ENCODE measurements at places on chromosomes 6 and 20. TPM values are rescaled to one million over a fixed set of nuclear protein-coding genes. Genes with fewer than 3 reads are reported as not detected.
A peak's percentile ranks its signal among the peaks of the same experiment; 100 is the strongest.

GRCh38 chr6:111872401-111873177 lies 663 bp downstream of the FYN start:
- H3K27me3 ChIP-seq: no peaks in the 10 kb centered on the region
- H3K4me3 ChIP-seq: peak overlapping the region; percentile 62
- no peaks in the 10 kb centered on the region for H3K4me1 ChIP-seq
- peak overlapping the region; percentile 25 for H3K27ac ChIP-seq
- no peak for DNase-seq

The GSTA3 gene
- total RNA-seq: not detected

The CST4 gene
- not detected for total RNA-seq

DNA sequence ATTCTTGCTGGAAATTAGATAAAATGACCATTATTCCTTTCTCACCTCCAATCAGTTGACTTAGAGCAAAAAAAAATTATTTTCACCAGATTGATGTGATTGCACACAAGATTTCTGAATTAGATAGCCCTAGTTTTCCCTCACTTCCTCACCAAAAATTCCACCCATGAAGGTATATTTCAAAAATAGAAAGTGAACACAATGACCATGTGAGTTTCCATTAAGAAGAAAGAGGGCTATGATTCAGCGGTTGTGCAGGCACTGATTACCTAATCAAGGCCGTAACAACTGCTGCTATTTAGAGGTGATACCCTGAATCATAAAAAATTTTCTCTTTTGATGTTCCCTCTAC lies 19.5 kb upstream of the RALGAPA2 start:
- H3K4me3 ChIP-seq: no peak overlapping the region
- H3K27ac ChIP-seq: peak overlapping the region; percentile 33
- no peak for DNase-seq
- H3K4me1 ChIP-seq: no peaks in the 10 kb centered on the region

The SMOC2 gene
- 1.8 TPM for total RNA-seq

DNA sequence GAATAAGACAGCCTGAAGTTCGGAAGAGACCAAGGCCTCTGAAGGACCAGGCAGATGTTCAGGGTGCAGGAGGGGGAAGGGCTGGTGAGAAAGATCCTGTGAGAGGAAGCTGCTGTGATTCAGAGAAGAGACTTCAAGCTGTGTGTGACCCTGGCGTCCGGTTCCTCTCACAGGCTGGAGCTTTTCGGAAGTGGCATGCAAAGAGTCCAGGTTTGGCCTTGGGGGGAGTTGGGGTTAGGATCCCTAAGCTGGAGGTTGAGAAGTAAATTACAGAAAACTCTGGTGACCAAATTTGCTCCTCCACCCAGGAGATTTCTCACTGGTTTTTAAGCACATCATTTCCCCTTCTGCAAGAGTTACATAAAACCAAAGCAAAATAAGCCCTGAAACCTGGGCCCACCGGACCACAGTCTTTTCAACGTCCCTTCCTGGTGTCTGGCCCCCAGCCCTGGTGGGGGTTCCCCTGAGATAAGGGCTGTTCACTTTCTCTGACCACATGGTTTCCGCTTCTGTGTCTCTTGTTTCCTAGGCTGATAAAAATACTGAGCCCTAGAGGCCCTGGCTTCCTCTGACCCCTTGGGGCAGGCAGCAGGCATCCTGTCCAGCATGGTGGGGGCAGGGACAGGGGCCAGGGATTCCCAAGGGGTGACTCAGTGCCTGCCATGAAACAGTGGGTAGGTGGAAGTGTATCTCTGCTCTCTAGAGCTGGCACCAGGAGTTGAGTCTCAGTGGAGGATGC lies 12.0 kb upstream of the LTA start:
- H3K4me3 ChIP-seq: no peak overlapping the region
- H3K27me3 ChIP-seq: no peaks in the 10 kb centered on the region
- peak overlapping the region; percentile 53 for H3K27ac ChIP-seq
- no peaks in the 10 kb centered on the region for H3K4me1 ChIP-seq
- peak; percentile 75 for DNase-seq

The SPATS1 gene
- not detected for total RNA-seq

The SLC4A11 gene
- 0.40 TPM for total RNA-seq

- no peaks in the 10 kb centered on the region for H3K4me1 ChIP-seq
- DNase-seq: no peak
- no peaks in the 10 kb centered on the region for H3K36me3 ChIP-seq
Observed at GRCh38 chr6:28053584-28053983, 26.8 kb upstream of the ZNF165 start.

GRCh38 chr6:136761227-136761922 lies 30.9 kb downstream of the MAP3K5 start:
- H3K27me3 ChIP-seq: no peaks in the 10 kb centered on the region
- no peak for DNase-seq
- no peaks in the 10 kb centered on the region for H3K4me1 ChIP-seq
- H3K4me3 ChIP-seq: no peak overlapping the region

- H3K27me3 ChIP-seq: no peaks in the 10 kb centered on the region
- H3K36me3 ChIP-seq: no peaks in the 10 kb centered on the region
- H3K4me3 ChIP-seq: no peak overlapping the region
- no peak overlapping the region for H3K27ac ChIP-seq
- no peaks in the 10 kb centered on the region for H3K4me1 ChIP-seq
Observed at GRCh38 chr20:12511499-12511898, 497.3 kb upstream of the SPTLC3 start.

DNA sequence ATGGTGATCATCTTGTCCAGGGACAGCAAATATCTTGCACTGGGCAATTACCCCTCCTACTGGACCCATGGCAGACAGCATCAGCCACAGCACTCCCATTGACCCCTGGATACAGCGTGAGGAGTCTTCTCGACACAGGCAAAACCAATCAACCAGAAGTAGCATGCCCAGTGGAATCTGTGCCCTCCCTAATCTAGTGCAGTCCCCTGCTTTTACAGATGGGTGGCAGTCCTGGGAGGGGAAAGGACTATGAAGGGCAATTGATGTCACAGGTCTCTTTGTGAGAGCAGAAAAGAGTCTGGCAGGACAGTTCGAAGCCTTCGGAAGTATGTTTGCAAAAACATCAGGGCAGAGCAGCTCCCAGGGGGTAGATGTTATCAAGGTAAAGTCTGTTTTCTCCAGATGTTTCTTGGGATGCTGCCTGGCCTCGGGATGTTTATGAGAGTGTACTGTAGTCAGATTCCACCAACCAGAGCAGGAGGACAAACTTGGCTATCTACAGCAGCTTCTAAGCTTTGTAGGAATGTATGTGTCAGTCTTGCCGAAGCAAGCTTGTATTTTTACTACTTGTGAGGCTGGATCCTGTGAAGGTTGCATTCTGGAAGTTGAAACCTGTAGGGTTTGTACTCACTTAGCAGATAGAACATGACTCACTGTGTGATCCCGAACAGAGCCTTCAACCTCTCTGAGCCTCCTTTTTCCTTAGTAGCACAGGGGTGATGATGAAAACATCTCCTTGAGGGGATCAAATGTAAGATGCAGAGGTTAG lies 63.0 kb upstream of the MYL9 start:
- H3K27ac ChIP-seq: no peak overlapping the region
- H3K36me3 ChIP-seq: no peaks in the 10 kb centered on the region
- no peaks in the 10 kb centered on the region for H3K27me3 ChIP-seq

DNA sequence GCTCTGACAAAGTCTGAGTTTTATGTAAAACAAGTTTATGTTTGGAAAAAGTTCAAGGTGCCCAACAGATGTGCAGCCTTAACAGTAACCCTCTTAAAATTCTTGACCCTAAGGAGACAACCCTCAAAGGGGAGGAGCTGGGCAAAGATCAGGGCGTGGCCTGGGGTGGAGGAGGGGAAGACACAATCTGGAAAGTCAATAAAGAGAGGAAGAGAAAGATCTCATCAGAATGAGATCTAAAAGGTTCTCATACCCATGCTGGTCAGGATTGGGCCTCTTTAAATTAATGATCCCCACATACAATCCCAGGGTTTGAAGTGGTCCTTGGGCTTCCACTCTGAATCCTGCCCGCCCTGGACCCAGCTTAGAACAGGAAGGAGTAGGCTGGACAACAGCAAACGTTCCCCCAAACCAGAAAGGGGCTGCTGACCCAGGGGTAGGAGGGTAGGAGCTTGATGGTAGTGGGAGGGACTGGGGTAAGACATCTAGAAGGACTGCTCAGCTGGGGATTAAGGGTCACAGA lies 33.0 kb downstream of the FOXP4 start:
- H3K27me3 ChIP-seq: no peaks in the 10 kb centered on the region
- H3K36me3 ChIP-seq: no peaks in the 10 kb centered on the region
- H3K4me3 ChIP-seq: no peak overlapping the region
- peaks cover 28% of the 10 kb centered on the region for H3K4me1 ChIP-seq

DNA sequence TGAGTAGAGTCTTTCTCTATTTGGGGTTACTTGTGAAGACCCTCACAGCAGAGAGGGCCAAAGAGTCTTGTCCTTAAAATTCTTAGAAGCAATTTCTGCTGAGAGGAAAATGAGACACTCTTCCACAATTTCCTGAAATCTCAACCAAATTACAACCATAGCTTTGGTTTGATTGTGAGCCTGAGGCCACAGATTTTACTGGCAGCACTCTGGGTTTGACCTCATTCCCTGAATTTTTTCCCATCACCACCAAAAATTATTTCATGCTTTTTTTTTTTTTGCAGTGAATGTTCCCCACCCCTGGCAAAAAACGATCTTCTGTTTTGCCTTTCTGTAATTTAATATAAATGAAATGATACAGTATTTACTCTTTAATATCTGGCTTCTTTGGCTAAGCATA lies 125.5 kb downstream of the THEMIS start:
- H3K4me3 ChIP-seq: no peak overlapping the region
- H3K27me3 ChIP-seq: no peaks in the 10 kb centered on the region
- H3K36me3 ChIP-seq: no peaks in the 10 kb centered on the region
- H3K4me1 ChIP-seq: no peaks in the 10 kb centered on the region
- no peak for DNase-seq

- no peaks in the 10 kb centered on the region for H3K36me3 ChIP-seq
- no peak overlapping the region for H3K4me3 ChIP-seq
- no peak overlapping the region for H3K27ac ChIP-seq
- H3K4me1 ChIP-seq: no peaks in the 10 kb centered on the region
- no peak for DNase-seq
Observed at GRCh38 chr6:130671119-130671518, 156.1 kb upstream of the SMLR1 start.

DNA sequence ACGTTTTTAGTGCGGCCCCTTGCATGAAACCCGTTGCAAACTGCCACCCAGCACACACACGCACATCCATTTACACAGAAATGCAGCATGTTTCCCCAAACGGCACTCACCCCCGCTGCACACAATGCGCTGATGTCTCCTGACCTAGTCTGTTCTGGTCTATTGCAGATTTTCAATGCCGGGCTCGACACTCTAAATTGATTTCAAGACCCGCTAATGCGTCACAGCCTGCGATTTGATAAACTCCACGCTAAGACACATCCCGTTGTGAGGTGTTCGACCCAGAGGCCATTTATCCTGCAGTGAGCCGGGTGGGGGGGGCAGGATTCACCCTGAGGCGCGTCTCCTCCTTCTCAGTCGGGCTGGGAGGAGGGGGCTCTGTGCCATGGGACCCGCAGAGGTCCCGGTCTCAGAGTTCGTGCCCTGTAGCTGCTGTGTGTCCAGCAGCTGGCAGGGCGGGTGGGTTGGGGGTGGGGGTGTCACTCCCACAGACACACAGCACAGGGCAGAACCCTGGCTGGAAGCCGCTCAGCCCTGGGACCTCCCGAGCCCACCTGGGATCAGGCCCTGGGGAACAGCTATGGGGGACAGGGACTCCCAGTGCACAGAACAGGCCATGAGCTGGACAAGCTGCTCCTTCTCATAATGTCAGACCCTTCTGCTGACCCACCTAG lies 367.9 kb downstream of the PREX1 start:
- no peaks in the 10 kb centered on the region for H3K27me3 ChIP-seq
- no peak overlapping the region for H3K4me3 ChIP-seq
- no peaks in the 10 kb centered on the region for H3K4me1 ChIP-seq
- H3K27ac ChIP-seq: no peak overlapping the region
- DNase-seq: no peak

The C6orf15 gene
- total RNA-seq: not detected

- no peaks in the 10 kb centered on the region for H3K27me3 ChIP-seq
- DNase-seq: no peak
- no peaks in the 10 kb centered on the region for H3K36me3 ChIP-seq
Observed at GRCh38 chr6:132058975-132059374, 107.8 kb upstream of the CCN2 start.

DNA sequence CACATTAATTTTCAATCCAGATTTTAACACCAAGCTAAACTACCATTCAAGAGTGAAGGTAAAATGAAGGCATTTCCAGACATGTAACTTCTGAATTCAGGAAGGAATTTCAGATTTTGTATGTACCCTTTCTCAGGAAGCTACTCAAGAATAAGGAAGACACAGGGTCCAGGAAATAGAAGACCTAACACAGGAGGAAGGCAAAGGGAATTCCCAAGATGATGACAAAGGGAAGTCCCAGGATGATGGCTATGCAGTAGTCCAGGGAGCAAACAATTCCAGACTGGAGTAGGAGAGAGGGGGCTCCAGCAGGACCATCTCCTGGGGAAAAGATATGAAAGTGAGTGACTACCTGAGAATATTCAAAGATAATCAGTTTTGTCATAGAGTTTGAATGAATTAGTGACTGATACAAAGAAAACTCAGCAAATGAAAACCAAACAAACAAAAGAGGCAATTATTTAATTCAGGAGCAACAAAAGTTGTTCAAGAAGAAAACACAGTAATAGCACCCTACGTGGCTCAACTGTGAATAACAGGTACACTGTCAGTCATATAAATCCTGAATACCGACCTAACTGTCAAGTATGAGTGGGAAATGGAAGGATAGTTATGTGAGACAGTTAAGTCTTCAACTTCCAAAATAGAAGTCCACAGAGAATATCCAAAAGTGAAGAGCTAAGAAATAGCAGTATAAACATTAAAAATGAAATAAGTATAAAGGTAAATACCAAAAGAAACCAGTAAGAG lies 4.0 kb downstream of the RNF24 start:
- no peak for DNase-seq
- no peaks in the 10 kb centered on the region for H3K27me3 ChIP-seq
- H3K4me3 ChIP-seq: no peak overlapping the region
- no peak overlapping the region for H3K27ac ChIP-seq
- H3K4me1 ChIP-seq: no peaks in the 10 kb centered on the region

DNA sequence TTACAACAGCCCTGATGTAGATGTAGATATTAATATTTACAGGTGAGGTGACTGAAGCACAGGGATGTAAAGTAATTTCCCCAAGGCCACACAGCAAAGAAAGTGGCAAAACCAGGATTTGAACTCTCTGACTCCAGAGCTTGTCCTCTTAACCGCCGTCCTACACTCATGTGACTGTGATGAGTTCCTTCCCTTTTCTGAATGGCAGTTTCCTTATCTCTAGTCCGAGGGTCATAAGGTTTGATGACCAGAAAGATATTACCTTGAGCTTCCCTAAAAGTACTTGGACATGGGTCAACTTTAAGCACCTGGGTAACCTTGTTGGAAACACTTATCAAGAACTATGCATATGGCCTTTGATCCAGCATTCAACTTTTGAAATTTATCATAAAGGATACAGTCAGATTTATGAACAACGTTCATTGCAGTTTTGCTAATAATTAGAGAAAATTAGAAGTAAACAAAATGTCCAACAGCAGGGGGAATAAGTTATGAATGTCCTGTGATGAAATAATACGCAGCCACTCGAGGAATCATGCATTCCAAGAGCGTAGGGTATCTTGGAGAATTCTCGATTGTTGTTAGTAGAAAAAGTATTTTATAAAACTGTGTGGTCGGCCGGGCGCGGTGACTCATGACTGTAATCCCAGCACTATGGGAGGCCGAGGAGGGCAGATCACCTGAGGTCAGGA lies 2.3 kb upstream of the TLDC2 start:
- H3K4me3 ChIP-seq: no peak overlapping the region
- no peak for DNase-seq
